ENCODE measurements at places on chromosomes 5 and 9. TPM values are rescaled to one million over a fixed set of nuclear protein-coding genes. Genes with fewer than 3 reads are reported as not detected.
A peak's percentile ranks its signal among the peaks of the same experiment; 100 is the strongest.

UIMC1 gene
- 40.1 TPM for total RNA-seq

- DNase-seq = no peak
Observed at GRCh38 chr5:108387758-108388157, 5.9 kb upstream of the FBXL17 start.

DNA sequence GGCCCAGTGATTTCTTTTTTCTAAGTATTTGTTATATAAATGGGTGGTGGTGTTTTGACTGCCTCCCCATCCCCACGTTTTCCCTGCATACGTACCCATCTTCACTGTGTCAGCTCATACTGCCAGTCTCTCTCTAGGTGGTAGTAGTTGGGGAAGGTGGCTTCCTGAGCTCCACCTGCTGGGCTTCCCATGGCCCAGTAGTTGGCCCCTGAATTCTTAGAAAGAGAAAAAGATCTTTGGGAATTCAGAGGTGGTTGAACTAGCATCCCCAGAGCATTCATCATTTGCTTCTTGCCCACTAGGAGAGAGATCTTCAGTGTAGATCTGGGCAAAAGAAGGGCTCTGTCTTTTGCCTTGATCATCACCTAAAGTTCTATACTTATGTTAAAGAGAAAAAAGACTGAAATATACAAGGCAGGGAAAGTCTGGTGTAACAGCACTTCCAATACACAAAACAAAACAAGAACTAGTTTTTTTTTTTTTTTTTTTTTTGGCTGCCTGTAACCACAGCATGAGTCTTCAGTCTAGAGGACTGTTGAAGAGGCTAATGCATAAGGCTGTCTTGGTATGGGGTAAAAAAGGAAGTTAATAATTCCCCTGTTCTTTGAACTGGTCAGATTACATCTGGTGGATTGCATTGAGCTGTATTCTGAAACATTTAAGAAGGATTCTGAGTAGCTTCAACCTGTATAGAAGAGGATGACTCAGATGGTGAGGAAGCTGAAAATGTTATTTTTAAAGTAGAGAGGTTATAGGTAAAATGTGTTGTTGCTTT, 128.7 kb downstream of the ATG10 start:
- DNase-seq = peak; percentile 25

GRCh38 chr5:150144246-150144801, 11.3 kb downstream of the PDGFRB start:
- peak; percentile 33 for DNase-seq

PIP5K1B gene
- 2.8 TPM for total RNA-seq

LMBRD2 gene
- total RNA-seq = 6.4 TPM

DNA sequence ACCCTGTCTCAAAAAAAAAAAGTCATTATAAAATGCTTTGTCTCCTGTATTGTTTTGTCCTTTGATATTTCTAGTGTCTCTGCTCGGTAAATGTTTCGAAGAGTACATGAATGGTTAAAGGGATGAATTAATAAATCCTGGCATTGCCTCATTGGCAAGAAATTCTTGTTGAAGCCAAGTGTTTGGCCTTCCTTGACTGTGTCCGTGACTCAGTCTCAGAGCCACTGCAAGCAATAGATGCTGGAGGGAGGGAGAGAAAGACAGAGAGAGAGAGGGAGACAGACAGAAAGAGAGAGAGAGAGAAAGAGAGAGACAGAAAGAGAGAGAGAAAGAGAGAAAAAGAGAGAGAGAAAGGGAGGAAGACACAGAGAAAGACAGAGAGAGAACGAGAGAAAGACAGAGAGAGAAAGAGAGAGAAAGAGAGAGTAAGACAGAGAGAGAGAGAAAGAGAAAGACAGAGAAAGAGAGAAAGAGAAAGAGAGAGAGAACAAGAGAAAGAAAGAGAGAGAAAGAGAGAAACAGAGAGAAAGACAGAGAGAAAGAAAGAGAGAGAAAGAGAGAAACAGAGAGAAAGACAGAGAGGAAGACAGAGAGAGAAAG, 72.5 kb upstream of the RXRA start:
- DNase-seq = no peak

- peak; percentile 67 for DNase-seq
Observed at GRCh38 chr5:6525910-6526309, 77.3 kb downstream of the UBE2QL1 start.
